ENCODE measurements at places on chromosomes 3 and 15.
A peak's percentile ranks its signal among the peaks of the same experiment; 100 is the strongest.

GRCh38 chr3:99845331-99845730, 27.7 kb downstream of the CMSS1 start:
- DNase-seq = no peak

DNA sequence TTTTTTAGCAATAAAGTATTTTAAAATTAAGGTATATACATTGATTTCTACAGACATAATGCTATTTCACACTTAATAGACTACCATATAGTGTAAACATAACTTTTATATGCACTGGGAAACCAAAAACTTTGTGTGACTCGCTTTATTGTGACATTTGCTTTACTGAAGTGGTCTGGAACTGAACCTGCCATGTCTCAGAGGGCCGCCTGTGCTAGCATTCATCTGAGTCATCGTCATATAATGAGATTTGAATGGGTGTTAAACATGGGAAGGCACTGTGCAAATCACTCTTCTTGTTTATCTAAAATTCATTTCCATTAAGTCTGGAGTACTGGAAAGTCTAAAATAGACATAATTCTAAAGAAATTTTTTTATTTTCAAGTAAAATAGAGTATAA, 12.9 kb downstream of the EIF2AK4 start:
- DNase-seq = peak; percentile 34

DNA sequence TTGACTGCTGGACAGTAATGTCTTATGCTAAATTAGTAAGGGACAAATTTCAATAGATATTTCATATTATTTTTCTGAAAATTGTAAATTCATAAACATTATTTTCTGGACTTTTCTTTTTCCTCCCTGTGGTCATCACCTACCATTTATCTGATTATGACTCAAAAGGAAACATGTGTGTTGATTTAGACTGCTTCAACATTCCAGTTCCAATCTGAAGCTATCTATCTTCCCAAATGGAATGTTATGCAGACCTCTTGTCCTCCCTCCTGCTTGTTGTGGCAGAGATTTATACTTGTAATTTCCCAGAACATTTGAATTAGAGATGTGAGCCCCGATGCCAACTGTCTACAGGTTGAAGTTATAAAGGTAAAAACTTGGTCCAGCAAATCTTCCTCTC, 803.4 kb downstream of the TUSC7 start:
- peak; percentile 9 for DNase-seq

GRCh38 chr15:28185148-28185895, 86.2 kb upstream of the OCA2 start:
- DNase-seq = no peak

DNA sequence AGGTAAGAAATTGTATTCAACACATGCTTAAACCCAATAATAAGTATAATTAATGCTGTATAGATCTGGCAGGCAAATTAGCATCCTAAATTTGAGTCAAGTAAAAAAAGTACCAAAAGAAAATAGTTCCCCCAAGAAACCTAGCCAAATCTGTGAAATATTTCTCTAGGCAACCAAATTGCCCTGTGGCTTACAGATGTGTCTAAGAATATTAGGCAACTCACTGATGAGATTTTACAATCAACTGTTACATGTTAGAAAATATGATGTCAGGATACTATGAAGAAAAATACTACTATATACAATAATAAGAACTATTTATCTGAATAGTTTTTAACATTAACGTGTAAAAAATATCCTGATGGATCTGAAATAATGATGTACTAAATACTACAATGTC, 397.1 kb downstream of the TIGIT start:
- DNase-seq = no peak

- no peak for DNase-seq
These were observed 10.6 kb downstream of the FBN1 start for GRCh38 chr15:48634893-48635292.

DNA sequence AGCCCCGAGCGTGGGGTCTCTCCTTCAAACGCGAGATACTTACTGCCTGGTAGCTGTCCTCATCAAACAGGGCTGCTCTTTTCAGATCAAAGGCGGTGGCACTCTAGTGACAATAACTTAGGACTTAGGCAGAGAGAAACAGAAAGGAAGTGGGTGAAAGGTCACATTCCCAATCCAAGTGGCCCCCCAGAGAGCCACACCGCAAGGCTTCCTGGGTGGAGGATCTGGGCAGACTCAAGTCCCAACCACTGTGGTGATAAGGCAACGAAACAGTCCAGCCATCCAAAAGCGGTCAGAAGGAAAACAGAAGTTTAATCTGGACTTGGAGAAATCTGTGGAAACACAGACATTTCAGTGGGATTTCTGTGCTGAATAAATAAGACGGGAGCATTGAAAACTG, 227.2 kb downstream of the ADAMTS17 start:
- DNase-seq = peak; percentile 22

DNA sequence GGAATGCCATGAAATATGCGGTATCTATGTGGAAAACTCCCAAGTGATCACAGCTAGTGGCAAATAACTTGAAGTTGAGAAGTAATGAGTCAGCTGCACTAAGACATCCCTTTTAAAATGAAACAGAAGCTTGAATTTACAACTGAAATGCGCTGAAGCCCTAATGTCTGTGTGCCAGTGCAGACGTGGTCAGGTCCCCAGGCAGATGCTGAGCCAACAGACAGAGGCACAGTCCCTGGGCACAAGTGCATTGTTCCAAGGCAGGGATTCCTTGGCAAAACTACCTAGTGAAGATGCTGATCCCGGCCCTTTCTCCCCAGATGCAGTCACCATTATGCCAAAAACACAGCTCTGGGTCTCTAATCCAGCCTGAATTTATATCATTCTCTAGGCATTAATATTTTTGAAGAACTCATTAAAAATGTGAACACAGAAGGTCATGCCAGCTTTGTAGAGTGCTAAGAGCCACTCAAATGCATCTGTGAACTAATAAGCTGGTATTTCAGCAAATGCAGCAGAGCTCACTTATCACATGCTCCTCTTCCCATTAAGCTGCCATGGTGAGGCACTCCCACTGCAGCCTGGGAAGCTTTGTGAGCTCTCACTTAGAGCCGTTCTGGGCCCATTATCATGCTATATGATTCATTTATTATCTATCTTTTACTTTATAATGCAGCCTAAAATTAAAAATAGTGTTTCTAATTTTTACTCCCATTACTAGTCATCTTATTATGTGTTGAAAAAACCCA, 200.1 kb downstream of the GABRB3 start:
- no peak for DNase-seq

GRCh38 chr3:65713016-65713415, 325.7 kb downstream of the MAGI1 start:
- DNase-seq = peak; percentile 85

GRCh38 chr15:47991357-47991756, 129.4 kb upstream of the SLC24A5 start:
- peak; percentile 20 for DNase-seq

DNA sequence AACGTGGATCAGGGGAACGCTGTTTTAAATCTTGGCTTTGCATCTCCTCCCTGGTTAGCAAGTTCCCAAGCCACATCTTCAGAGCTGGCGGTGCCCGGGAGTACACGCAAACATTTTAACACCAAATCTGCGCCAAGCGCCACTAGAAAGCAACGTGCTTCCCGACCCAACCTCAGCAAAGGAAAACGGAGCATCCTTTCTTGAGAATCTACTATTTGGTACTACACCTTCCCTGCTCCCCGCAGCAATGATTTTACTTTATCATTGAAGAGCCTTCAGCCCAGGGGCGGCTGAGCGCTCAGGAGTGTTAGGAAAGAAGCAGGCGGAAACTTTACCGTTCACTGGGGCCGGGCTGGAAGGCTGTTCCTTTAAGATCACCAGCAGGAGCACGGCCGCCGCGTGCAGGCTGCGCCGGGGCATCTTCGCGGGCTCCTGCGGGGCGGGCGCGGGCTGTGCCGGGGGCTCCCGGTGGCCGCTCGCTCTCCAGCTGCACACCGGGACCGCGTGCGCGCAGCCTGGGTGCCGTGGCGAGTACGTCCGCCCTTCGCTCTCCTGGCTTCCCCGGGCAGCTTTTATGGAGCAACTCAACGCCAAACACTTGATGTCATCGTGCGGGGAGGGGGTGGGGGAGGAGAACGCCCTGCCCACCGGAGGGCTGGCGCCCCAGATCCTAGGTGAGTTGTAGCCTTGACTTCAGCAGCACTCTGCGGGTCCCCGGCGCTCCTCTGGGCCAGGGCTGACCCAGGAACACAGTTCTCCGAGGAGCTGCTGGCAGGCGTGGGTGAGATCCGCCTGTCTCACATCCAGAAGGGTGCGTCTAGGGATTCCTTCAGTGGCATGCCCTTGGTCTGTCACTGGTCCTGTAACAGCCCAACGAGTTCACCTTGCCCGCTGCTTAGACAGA, at the start of gene CA12:
Gene CA12, minus strand, starts transcription at position 546 of the 904 bp plus-strand sequence. Its CDS starts 126 bp downstream, at position 420.
- DNase-seq = peak; percentile 53

DNA sequence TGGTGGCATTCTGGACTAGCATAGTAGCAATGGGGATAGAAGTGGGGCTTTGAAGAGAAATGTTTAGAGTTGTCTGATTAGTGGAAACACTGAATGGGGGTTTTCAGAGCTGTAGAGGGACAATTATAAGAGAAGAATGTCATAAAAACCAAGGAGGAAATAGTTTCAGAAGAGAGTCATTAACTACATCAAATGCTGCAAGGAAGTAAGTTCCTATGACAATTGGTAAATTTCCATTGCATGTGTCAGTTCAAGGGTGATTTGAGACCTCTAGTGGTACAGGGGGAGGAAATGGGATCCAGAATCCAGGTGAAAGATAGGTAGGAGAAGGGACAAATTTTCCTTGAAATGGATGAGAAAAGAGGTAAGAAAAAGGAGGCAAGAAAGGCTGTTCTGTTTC, 68.3 kb upstream of the TBC1D5 start:
- DNase-seq = peak; percentile 52

GRCh38 chr15:82650046-82650670, 3.0 kb upstream of the CPEB1 start:
- DNase-seq = no peak

DNA sequence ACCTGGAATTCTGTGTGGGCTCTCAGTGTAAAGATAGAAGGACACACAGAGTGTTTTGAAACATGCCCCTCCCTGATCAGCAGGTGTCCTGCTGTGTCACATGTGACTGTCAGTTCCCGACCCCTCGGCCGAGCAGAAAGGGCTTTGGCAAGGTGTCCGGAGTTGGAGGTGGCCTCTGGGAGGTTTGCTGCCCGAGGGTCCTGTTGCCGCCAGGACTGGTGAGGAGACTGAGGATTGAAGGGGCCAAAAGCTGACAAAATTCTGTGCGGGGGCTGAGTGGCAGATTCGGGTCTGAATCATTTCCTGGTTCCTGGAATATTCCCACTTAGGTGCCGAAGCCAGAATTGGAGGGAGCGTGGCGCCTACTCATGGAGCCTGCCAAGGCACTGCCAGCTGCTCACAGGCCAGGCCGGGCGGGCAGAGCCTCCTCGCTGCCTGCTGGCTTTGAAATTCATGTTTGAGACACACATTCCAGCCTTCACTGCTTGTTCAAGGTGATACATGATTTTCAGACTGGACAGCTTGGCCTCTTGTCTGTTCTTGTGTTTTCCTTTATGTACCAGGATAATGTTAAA, 83.8 kb downstream of the APBA2 start:
- DNase-seq = no peak

GRCh38 chr15:42890161-42890913, 30.2 kb downstream of the TTBK2 start:
- DNase-seq = peak; percentile 73

GRCh38 chr3:168416446-168416845, 320.7 kb upstream of the GOLIM4 start:
- no peak for DNase-seq

DNA sequence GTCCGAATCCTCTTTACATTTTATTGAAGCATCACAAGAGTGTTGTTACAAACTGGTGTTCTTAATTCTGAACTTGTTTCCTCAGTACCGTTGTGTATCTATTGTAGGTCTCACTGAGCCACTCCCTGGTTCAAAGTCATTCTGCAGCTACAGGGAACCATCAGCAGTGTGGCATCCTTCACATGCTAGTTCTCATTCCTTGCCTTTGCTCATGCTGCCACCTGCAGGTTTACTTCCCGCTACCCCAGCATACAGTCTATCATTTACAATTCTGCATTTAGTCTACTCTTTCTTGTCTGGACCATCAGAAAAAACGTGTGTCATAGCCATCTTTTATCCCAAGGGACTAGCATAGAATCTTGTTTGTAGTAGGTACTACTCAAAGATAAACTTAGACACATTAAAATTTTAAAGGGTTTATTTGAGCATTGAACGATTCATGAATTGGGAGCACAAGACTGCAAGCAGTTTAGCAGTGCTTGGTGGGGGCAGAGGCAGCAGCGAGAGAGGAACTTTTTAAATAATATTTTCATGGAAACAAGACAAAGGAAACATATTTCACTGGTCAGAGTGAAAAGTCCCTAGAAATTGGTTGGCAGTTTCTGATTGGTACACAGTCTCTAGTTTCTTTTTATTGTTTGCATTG, 402.1 kb downstream of the CADM2 start:
- peak; percentile 3 for DNase-seq

DNA sequence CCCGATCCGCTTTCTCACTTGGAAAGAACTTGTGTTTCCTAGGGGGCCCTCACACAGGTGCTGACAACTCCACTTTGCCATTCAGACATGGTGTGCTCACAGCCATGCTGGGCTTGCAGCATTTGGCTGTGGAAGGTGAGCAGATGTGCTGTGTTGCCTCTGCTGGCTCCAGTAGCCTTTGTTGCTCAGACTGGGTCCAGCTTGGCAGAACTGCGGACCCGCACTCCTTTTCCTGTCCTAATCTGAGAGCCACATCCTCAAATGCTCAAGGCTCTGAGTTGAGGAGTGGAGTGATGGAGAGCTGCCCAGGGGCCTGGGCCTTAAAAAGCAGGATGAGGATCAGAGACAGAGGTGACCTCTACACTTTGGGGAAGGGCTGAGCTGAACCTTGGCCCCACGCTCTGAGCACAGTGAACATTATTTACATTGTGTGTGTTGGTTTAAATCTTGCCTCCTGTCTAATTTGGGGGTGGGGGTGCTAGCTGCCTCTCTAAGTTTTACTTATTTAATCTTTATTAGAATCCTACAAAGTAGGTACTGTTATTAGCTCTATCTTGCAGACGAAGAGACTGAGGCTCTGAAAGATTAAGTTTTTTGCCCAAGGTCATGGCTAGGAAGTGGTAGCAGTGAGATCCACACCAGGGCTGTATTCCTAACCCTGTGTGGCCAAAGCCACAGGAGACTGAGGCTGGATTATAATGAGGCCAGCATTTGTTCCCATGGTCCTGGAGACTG, 17.2 kb downstream of the ACOX2 start:
- DNase-seq = no peak

- DNase-seq = no peak
These were observed 174.2 kb downstream of the PDE8A start for GRCh38 chr15:85155857-85156256.

GRCh38 chr3:13039213-13039896, 33.9 kb downstream of the IQSEC1 start:
- DNase-seq = no peak
